ENCODE measurements at places on chromosomes 5 and 9.

DNA sequence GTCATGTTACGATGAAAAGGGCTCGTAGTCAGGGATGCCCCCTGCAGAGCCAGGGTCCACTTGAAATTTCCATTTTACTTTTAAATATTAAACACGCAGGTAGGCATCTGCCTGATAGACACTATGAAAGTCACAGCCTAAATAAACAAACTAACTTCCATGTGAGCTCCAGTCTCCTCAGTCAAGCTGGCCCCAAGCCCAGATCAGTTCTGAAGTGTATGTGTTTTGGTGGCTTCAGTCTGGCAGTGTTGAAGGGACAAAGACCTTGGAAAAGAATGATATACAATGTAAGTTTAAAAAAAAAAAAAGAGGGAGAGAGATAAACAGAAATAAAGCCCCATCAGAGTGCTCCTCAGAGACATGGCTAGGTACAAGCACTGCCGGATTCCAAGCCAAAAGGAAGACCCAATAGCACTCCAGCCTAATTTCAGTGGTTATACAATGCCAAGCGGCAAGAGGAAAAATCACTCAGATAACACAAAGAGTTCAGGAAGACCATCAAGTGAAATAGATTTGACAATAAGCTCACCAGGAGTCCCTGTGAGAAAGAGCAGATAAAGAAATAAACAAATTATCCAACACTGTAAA is 181.0 kb downstream of the BNC2 start:
- no peak for DNase-seq

- DNase-seq: no peak
Measured at GRCh38 chr9:27398982-27399653, 102.2 kb upstream of the EQTN start.

GRCh38 chr9:80158131-80158530 is 586.4 kb downstream of the TLE4 start:
- DNase-seq: no peak

- DNase-seq: no peak
Measured at GRCh38 chr9:90025816-90026215, 421.0 kb downstream of the GADD45G start.

All from esophagus squamous epithelium (tissue), 5 donors.